Activated T-helper 2 cell treated with anti-CD3 and anti-CD28 coated beads, Interferon-gamma antibody, Interleukin-2, Interleukin-4, amounts not matched to agents 10 μg/mL and 5 μg/mL and 100 μg/mL, durations not matched to agents 14 hours and 24 hours and 36 hours (primary cell): ENCODE measurements at places on chromosomes 4 and X.

GRCh38 chrX:123358457-123358856, 174.4 kb downstream of the GRIA3 start:
- DNase-seq: no peak

GRCh38 chrX:38891641-38892413, 90.6 kb downstream of the MID1IP1 start:
- DNase-seq: peak; percentile 8

DNA sequence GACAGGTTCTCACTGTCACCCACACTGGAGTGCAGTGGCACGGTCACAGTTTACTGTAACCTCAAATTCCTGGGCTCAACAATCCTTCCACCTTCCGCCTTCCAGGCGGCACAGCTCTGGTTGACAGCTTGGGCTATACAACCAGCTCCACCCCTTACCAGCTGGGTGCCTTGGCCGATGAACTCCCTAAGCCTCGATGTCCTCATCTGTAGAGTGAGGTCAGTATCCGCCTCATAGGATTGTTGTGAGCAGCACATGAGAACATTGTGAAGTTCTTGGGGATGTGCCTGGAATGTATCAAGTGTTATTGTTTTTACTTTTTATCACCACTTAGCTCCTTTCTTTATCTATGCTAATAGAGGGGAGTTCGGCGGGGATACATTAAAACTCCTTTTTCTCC, 23.3 kb downstream of the UCHL1 start:
- no peak for DNase-seq

- no peak for DNase-seq
Measured at GRCh38 chr4:147430111-147430510, 50.8 kb upstream of the EDNRA start.

DNA sequence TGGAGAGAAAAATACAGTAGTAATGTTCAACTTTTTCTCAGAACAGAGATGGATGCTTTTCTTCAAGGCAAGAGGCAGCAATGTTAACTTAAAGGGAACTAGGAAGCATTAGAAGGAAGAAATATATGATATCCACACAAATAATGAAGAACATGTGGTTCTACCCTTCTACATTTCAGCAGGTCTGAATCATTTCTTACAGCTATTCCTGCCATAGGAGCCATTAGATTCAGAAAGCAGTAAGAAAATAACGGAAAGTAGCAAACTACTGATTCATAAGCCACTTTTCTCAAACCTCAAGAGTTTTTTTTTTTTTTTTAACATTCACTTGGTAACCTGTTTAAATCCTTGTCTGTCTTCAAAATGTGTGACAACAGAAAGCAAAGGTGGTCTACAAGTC, 1251.6 kb upstream of the AGA start:
- no peak for DNase-seq

DNA sequence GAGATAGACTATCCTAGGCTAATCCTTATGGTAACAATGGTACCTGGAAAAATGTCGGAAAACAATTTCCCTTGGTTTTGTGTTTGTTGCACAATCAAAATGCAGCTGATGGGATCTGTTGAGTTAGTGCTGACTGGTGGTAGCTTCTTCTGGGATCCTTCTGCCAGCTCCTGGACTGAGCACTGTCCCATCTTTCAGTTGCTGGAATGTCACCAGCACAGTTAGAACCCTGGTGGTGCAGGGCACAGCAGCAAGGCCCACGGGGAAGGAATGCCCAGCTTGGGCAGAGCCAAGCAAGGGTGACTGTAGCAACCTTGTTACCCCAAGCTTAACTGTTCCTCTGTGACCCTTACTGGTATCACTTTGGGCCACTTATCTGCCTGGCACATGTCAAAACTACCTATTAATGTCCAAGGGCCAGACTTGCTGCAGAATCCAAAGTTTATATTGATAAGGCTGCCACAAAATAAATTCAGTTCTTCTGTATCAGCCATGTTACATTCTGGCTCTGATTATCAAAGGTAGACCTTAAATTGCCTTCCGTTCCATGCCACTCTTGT, 53.1 kb downstream of the GK start:
- DNase-seq: no peak

- no peak for DNase-seq
Measured at GRCh38 chrX:95248386-95248785, 1436.3 kb upstream of the DIAPH2 start.

DNA sequence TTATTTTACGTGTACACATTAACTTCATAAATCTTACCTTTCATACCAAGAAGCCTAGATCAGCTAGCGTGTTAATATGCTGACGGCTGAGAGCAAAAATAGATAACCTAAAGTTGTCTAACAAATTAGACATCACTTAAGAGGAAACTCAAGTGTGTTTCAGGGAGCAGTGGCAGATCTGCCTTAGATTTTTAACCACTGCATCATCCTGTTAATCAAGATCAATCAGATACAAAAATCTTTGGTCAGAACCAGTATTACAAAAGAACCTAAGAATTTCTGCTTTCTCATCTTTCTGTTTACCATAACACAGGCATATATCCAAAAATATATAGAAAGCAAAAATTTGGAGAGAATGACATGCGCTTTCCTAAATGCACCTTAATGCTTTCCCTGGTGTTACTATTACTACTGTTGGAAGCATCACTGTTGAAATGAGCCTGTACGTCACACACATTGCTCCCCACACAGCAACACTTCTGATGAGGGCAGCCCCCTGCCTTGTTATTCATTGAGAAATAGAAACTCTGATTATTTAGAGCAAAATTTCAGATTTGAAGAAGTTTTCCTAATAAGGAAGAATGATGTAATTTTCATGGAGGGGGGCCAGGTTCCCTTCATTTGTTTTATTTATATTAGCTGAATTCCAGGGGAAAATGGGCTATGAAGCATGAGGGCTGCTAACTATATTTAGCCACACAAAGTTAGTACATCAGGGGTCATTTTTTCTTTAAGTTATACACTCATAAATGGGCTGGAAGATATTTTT, 152.3 kb downstream of the CBR4 start:
- DNase-seq: no peak

- DNase-seq: no peak
Measured at GRCh38 chr4:183181081-183181480, 82.0 kb downstream of the WWC2 start.

- DNase-seq: no peak
Measured at GRCh38 chrX:119187298-119187697, 48.8 kb upstream of the PGRMC1 start.

GRCh38 chr4:139489638-139490037, 35.7 kb downstream of the RAB33B start:
- DNase-seq: no peak

DNA sequence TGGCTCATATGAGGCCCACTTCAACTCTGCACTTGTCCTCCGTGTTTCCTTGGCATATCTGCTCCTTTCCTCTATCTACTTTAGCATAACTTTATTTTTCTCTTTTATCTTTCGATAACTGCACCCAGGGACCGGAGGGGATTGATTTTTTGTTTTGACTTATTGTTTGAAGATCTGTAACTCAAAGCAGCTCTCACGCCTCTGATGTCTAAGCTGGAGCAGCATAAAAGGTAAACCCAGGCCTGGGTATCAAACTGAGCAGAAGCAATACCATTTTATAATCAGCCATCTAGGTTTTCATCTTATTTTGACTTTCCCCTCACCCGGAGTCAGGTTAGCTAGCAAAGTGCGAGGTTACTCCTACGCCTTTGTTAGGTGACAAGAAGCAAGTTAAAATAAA, 28.4 kb downstream of the LEF1 start:
- no peak for DNase-seq

DNA sequence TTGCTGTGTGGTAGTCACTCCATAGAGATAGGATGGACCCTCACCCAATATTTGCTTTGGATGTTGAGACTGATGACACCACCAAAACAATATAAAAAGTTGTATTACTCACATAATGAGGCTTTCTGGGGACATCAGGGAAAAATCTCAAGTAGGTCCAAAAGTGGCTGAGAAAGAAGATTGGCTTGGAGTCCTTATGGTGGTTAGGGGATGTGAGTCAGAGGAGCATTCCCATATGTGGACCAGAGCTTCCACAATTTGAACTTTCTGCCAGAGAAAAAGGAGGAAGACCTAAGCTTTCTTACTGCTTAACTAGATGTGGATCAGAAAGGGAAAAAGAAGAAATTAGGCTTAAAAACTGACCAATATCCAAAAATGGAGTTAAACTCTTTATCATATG, 460.5 kb downstream of the SH3BGRL start:
- no peak for DNase-seq

- DNase-seq: no peak
Measured at GRCh38 chr4:13597141-13597540, 30.4 kb downstream of the BOD1L1 start.

DNA sequence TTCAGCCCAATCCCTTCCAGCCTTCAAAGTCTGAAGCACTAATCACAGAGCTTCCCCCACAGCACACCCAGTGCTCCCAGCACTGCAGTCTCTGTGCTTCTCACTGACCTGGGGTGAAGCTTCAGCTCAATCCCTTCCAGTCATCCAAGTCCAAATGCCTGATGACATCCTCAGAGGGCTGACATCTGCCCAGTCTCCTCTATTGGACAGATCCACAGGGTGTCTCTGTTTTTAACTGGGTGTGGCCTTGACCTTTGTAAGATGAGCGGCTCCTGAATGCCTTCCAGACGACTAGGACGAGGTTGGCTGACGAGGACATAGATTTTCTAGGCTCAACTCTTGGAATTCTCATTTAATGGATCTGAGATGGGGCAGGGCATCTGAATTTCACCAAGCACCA, 7.6 kb upstream of the SLC2A9 start:
- DNase-seq: no peak

GRCh38 chr4:83449009-83449408, 6.6 kb downstream of the HELQ start:
- DNase-seq: no peak

DNA sequence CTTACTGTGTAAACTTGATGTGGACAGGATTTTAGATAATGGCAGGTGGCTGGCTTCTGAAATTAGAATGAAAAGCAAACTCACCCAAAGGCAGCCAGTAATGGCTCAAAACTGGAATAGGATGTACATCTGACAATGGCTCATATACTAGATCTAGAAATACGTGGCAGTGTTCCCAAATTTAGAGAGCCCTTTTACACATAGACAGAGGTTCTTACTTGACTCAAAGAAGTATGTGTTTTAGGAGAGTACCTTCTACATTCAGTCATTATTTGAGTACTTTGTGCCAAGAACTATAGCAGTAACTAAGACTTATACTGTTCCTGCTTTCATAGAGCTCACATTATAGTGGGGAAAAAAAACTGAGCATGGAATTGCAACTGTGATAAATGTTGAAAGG, 48.0 kb downstream of the UBE2K start:
- no peak for DNase-seq

DNA sequence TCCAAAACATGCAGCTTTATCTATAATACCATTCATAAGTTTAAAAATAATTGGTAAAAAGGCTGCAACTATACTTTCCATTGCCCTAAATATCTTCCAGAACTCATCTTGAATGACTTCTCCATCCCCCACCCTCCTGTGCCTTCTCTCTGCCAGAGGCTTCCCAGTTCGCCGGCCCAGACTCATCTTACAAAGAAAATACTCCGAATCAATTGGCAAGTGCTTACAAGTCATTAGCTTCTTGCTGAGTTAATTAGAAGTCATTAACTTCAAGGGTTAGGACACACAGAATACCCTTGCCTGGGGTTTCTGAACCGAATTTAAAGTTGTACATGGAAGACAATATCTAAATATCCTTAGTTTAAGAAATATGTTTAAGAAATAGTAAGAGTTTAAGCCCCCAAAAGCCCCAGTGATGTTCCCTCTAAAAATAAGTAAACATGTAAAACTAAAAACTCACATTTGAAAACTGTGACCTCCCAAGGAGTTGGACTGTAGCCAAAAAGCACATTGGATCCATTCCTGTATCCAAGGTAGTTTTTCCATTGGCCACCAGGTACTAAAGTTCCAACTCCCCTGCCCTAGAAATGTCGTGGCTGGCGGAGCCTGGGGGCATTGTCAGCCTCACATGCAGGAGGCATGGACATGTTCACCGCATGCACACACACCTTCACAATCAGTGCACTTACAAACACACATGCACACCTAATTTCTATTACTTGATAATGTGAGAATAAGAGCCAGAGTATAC, 535.2 kb upstream of the FAT1 start:
- no peak for DNase-seq

DNA sequence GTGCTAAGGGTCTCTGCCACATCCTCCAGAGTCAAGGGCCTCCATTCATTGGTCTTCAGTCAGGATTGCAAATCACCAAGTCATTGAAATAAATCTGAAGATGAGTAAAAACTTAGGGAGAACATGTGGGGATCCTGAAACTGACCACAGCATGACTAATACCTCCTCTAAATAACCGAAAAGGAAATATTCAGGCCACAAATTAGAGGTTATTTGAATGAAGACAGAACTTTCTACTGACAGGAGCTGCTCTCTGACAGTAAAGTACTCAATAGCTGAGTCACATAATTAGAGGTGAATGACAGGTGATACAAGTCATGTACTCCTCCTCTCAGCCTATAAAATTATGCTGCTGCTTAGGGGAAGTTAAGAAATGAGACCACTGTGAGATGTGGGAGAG, 240.2 kb upstream of the F9 start:
- DNase-seq: no peak

GRCh38 chr4:18529482-18529881, 507.9 kb upstream of the LCORL start:
- no peak for DNase-seq

GRCh38 chr4:94939791-94940519, 182.2 kb downstream of the BMPR1B start:
- no peak for DNase-seq

- DNase-seq: no peak
Measured at GRCh38 chrX:153731117-153731844, 6.6 kb downstream of the ABCD1 start.

DNA sequence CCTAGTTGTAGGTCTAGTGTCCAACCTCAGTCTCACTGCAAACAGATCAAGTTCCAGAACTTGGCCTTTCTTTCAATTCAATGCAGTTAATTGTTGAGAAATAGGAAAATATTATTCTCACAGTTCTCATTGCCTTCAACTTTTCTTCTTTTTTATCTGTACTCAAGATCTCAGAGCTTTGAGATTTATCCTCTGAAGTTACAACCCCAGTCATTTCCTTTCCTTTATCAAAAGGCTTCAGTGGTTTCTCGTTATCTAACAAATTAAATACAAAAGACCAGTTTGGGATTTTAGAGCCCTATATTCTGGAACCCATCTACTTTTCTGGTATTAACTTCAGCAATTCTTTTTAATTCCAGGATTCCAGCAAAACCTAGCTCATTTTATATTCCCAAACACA, 130.2 kb downstream of the TMA16 start:
- no peak for DNase-seq

DNA sequence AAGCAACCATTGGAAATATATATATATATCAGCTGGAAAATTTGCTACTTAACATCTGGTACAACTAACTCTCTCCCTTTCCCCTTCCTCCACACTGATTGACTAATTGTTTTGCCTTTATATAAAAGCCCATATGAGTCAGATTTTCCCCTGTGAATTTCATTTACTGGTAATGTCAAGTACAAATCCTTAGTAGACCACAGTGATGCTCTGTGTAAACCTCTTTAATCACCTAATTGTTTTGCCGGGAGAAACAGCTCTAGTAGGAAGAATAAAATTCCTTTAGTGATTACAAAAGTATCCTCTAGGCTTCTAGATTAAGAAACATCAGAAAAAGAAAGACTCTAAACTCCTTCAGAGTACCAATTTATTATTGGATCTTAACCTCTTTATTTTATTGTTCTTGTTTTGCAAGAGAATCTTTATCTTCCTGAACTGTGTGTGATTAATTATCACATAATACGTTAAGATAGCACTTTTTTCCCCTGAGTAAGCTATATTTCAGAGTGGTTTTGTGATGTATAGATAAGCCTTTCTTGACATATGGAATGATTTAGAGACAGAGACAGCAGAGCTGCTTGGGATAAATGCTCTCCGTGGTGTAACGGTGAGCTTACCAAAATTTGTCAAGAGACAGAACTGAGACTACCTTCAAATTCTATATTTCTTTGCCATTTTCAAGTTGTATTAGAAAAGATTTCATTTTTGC, 1606.4 kb upstream of the TENM3 start:
- no peak for DNase-seq
